Fibroblast of skin of right quadriceps (primary cell): ENCODE measurements at places on chromosomes 2 and 18.

GRCh38 chr2:108591163-108591562 lies 56.9 kb downstream of the LIMS1 start:
- no peak for DNase-seq

- peak; percentile 64 for DNase-seq
Measured at GRCh38 chr2:37415128-37415820, 70.8 kb downstream of the QPCT start.

DNA sequence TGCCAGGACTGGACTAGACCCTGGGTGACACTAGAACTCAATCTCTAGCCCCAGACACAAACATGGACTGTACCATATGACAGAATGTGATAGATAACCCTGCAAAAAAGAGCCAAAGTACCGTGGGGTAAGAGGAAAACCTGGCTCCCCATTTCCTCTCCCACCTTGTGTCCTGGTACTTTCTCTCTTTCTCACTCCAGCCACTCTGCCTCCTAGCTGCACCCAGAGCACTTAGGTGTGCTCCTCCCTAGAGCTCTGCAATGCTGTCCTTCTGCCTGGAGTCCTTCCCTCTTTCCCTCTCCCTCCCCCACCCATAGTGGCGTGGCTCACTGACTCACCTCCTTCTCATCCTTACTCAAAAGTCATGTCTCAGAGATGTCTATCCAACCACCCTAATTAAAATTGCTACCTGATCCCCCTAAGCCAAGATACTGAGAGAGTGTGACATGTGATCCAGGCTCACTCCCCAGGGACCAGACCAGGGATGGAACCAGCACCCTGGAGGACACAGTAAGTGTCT lies 171.3 kb downstream of the LOXHD1 start:
- no peak for DNase-seq

- peak; percentile 52 for DNase-seq
Measured at GRCh38 chr2:64655018-64655664, 1.4 kb upstream of the SERTAD2 start.

GRCh38 chr2:71878626-71879508 lies 268.8 kb downstream of the CYP26B1 start:
- no peak for DNase-seq

GRCh38 chr2:223050188-223050587 lies 1.8 kb upstream of the KCNE4 start:
- no peak for DNase-seq

DNA sequence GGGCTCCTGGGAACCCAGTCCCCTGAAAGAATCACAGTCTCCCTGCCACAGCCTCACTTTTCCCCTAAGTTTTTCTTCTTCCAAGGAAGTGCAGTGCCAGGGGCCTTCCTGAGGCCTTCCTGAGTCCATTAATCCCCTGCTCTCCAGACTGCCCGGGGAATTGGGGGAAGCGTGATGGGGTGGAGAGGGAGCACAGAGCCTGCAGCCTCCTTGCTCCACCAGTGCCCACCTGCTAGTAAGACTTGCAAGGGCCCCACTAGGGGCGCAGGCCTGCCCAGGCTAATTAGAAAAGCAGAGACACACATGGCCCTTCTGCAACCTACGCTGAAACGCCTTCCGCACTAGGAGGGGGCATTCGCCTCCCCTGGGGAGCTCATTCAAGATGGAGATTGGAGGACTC lies 110.6 kb downstream of the MRO start:
- DNase-seq = no peak

DNA sequence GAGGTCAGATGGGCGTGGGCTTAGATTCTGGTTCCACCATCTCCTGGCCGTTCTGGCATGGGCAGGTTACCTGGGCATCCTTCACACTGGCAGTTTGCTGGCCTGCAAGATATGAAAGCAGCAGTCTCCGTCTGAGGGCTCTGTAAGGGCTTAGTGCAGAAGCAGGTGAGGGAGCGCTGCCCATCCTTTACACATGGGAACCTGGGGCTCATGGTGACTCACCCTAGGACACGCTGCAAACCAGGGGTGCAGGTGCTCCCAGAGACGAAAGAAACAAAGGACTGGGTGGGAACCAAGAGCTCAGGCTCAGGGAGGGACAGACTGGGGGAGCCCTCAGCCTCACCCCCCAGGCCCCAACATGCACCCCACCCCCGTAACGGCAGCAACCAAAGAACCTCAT lies 10.7 kb upstream of the ID2 start:
- DNase-seq = no peak

DNA sequence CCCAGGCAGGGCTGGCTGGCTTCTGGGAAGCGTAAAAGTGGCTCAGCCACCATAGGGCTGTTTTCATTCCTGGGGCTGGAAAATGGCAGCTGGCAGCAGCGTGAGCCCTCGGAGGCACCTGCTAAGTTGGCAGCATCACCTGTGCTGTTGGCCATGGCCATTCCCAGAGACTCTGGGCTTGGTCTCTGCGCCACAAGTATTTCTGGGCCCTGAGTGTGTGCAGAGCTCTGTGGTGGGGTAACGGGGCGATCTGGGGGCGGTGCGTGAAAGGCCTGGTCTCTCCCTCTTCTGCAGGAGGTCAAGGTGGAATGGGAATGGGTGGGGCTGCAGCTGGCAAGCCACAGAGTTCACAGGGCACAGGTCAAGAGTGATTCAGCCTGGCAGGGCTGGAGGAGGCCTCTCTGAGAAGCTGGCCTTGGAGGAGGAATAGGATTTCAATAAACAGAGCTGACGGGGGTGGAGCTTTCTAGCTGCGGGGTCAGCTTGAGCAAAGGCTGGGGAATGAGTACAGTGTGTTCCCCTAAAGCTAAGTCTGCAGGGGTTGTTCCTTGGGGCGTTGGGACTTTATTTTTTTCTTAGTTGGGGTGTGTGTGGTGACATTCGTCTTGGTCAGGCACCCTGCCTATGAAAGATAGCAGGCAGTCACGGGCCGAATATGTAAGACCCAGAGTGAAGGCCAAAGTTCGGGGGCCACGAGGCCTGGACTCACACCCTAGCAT lies 10.3 kb upstream of the NTSR2 start:
- no peak for DNase-seq

DNA sequence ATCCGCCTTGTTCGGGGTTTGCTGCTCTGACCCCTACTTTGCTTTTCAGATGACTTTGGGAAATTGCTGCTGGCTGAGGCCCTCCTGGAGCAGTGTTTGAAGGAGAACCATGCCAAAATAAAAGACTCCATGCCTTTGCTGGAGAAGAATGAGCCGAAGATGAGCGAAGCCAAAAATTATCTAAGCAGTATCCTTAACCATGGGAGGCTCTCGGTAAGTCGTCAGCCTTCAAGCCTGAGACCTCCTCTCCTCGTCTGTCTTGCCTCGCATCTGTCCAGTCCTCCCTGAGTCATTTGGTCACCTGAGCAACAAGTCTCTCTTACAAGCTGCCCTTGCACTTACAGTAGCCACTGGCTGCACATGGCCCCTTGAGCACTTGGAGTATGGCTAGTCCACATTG lies 34.7 kb upstream of the MCFD2 start:
- no peak for DNase-seq

GRCh38 chr2:120871881-120872620 lies 136.4 kb downstream of the GLI2 start:
- DNase-seq = no peak

- no peak for DNase-seq
Measured at GRCh38 chr2:36805635-36806224, 109.2 kb downstream of the VIT start.

DNA sequence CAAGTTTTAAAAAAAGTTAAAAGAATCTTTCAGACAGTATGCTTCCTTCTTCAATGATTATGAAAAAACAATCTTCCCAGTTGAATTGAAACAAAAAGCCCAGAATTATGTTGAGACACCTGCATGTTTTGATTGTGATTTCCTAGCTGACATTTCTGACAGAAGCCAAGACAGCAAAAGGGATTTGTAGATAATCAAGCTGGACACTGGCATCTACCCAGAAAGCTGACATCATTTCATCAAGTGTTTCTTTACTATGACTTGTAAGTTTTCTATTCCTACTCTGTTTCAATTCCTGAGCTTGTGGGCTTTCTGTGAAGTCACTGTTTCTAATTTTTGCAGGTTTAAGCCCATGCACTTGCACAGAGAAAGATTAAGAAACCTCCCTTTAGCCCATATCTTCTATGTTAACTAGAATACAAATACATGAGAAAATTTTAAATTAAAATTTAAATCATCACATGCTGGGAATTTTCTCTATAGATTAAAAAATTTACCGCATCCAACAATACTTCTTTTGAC lies 82.9 kb upstream of the CCDC85A start:
- no peak for DNase-seq

- peak; percentile 57 for DNase-seq
Measured at GRCh38 chr2:143856978-143857377, 662.9 kb downstream of the ZEB2 start.

DNA sequence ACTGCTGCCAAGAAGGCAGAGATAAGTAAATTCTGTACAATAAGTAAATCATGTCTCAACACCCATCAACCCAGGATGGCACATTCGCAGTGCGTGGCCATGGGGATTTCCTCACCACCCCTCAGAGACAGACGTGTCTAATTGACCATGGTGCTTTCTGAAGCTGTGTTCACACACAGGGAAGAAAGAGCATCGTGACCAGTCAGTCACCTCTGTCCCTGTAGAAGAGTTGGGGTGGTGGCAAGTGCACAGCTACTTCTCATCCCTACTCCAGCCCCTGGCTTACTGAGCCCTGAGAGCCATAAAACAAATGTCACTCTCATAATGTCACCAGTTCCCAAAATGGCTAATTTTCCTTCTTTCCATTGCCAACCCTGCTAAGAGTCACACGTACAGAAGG lies 31.3 kb upstream of the MLPH start:
- no peak for DNase-seq

GRCh38 chr2:28427741-28428415 lies 35.2 kb downstream of the FOSL2 start:
- DNase-seq = no peak

- peak; percentile 70 for DNase-seq
Measured at GRCh38 chr2:181104512-181105115, 124.2 kb downstream of the UBE2E3 start.

DNA sequence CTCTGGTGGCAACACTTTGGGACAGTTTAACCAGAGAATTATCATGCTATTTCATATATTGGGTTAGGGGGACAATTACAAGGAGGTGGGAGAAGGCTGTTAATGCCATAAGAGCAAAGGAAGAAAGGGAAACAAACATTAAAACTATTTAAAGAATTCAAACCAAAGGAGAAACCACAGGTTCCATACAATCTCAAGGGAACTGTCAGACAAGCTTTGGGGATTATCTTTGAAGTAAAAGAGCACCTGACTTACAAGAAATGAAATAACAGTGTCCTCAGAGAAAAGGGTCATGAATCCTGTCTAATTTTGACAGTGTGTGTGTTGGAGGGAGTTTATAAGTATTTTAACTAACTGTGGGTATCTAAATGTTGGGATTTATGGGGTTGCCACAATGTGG lies 44.4 kb downstream of the CERS6 start:
- DNase-seq = peak; percentile 34

DNA sequence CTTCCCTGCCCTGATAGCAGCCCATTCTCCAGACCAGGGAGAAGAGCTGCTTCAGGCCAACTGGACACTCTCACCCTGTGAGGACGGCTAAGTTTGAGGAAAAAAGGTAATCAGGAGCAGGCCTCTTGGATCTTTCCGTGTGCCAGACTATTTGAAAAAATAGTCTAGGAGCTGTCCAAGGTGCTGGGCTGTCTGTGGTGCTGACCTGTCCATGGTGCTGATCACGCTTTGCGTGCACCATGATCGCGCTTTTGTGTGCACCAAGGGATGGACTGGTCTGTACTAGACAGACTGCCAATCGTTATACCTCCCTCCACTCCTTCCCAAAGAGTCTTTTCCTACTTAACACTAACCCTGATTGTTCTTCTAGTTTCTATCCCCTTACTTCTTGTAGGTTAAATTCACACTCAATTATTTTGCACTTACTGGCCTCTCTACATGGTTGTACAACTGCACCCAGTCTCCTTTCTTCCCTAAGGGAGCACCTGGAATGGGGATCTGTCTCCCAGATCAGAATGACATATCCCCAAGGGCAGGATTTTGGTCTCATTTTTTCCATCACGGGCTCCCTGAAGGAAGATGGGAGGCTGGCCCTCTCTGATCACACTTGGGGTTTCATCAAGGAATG lies 295.4 kb downstream of the CELF4 start:
- DNase-seq = peak; percentile 43

- DNase-seq = peak; percentile 86
Measured at GRCh38 chr2:191846515-191847476, at the start of gene CAVIN2. CAVIN2 (minus strand) TSS chr2:191847088; CDS start chr2:191846925, 163 bp downstream.

- DNase-seq = no peak
Measured at GRCh38 chr18:79336556-79337142, 59.1 kb upstream of the NFATC1 start.

DNA sequence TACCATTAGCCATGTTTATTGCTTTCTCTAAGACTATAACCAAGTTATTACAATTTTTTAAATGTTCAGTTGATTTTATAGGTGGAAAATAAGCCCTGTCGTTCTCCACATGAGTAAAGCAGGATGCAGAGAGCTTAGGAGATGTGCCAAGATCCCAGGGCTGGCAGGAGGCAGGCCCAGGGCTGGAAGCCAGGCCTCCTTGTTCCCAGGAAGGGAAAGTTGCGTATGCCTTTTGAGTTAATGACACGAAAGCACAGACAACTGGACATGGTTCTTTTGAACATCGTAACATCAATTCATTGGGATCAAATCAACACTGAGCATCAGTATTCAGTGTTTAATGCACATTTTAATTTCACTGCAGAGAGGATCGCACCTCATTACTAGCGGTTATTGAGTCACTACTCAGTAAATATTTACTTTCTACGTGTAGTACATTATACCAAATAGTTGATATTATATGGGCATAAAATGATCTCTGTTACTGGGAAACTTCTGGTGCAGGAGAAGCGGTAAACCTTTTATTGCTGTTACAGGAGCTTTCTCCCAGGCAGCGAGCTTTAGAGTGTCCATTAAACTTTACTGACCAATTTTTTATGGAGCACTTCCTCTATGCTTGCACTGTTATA lies 60.0 kb downstream of the RNF144A start:
- no peak for DNase-seq

GRCh38 chr2:201482543-201482942 lies 31.0 kb downstream of the STRADB start:
- no peak for DNase-seq

DNA sequence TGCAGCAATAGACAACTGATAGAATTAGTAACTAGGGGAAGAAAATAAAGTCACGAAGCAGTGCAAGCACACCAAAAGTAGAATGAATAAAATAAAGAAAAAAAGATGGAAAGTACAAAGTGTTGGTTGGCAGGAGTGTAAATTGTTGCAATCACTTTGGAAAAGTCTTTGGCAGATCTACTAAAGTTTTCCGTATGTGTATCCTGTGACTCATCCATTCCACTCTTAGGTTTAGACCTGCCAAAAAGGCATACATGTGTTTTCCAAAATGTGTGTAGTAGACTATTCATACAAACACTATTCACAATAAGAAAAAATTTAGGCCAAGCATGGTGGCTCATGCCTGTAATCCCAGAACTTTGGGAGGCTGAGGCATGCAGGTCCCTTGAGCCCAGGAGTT lies 282.1 kb upstream of the FSIP2 start:
- DNase-seq = peak; percentile 53
